ENCODE measurements at places on chromosomes 4 and X.

- peak; percentile 5 for DNase-seq
Measured at GRCh38 chr4:5712931-5713330, 1.9 kb downstream of the EVC start.

DNA sequence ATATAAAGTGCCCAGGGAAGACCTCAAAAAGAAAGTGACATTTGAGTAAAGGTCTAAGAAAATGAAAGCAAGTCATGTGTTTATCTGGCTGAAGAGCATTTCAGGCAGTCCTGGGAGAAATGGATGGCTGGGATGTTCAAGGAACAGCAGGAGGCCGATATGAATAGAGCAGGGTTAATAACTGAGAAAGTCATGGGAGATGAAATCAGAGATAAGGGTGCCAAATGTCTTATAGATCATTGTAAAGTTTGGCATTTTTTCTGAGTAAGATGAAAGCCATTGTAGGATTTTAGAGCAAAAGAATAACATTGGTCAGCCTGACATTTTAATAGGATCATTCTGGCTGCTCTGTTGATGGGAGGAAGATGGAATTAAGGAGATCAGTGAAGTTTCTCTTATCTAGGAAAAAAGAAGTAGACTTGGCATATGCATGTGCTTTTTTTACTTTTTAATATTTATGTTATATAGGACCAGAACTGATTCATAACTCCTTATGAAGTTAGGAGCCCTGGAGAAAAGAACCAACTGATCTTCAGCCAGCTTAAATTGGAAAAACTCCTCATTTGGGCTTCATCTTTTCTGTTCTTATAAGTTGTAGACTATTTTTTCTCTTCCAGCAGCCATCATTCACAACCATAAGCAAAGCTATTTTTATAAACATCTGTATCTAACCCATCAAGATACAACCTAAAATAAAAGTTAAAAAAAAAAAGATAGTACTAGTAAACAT is 18.6 kb downstream of the AIMP1 start:
- no peak for DNase-seq

DNA sequence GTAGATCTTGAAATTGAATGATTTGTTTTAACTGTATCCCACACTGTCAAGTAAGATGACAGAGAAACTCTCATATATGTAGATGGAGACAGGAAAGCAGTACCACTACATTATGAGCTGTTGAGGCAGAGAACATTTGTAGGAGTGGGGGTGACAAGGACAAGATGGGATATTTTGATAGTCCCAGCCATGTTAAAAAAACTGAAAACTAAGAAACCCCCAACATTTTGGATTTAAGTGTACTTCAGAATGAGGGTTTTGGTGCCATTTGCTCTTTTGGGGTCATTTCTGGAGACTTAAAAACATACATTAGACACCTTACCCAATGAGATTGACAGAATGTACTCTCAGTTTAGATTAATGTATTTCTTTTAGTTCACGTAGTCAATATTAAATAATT is 149.9 kb upstream of the SLC4A4 start:
- DNase-seq, result no peak

DNA sequence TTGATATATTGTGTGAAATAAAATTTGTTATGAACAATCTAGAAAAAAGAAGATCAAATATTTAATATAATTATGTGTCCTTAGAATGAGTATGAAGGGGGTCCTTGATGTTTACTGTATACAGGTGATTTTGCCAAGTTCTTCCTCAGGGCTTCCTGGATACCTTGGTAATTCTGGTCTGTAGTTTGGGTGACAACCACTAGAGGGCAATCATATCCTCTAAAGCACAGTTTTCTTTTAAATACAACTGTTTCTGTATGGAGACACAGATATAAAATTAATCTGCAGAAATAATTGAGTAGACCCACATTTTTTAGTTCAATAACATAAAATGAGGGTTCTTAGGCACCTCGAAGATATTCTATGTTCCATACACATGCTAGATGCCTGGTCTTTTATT is 157.7 kb downstream of the SPANXN1 start:
- peak; percentile 54 for DNase-seq

DNA sequence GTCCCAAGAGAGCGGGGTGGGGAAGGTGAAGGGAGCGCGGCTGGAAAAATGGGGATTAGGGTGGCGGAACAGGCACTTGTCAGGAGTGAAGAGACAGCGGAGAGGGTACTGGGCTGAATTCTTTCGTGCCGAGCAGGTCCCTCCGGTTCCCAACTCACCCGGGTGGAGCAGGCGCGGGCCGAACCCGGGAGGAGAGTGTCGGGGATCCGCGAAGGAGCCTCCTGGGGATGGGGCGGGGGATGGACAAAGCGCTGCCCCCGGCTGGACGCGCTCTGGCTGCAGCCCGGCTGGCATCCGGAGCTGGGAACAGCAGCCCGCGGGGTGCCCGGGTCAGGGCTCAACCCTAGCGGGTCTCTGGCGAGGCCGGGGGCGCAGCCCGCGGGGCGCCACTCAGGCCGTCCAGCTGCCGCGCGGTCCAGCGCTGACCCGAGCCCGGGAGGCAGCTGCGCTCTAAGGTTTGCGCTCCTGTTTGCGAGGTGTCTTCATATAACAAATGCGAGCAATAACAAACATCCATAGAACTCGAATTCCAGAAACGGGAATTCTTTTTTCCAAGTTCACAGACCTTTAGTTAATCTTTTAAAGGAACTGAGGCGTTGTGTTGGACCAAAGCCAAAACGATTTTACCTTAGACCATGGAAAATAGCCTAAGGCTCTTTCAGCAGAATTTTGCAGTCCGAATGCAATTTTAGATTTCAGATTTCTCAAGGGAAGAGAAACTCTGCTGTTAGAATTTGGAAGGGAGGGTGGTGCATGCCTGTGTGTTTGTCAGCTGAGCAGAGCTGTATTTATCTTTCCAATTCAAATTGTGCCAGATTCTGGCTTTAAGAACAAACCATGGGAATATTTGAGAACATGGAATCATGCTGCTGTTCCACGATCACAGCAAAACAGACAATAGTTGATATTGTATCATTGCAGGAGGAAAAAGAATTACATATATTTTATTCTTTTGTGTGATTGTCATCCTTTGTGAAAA is 744 bp downstream of the NPY5R start:
- DNase-seq, result no peak

DNA sequence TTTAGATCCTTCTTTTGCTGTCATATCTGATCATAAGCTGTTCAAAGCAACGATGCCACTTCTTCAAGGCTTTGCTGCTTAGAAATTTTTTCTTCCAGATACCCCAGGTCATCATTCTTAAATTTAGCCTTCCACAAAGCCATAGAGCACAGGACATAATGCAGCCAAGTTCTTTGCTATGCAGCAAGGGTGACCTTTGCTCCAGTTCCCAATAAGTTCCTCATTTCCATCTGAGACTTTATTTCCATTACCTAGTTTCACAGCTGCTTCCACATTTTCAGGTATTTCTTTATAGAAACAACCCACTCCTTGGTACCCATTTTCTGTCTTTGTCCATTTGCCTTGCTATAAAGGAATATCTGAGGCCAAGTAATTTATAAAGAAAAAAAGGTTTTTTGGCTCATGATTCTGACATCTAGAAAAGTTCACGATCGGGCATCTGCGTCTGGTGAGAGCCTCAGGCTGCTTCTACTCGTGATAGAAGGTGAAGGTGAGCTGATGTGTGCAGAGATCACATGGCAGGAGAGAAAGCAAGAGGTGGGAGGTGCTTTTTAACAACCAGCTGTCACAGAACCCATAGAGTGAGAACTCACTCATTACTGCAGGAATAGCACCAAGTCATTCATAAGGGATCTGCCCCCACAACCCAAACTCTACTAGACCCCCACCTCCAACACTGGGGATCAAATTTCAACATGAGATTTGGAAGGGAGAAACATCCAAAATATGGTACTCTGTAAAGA is 11.8 kb upstream of the TASL start:
- no peak for DNase-seq

DNA sequence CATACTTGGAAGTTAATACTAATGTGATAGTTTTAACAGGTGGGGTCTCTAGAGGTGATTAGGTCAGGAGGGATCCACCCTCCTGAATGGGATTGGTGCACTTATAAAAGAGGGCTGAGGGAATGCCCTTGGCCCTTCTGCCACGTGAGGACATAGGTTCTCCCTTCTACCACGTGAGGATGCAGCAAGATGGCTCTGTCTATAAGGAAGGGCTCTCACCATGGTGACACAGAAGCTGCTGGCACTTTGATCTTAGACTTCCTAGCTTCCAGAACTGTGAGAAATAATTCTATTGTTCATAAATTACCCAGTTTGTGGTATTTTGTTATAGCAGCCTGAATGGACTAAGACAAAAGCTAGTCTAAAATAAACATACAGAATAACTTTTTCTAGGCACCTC is 1.0 kb downstream of the AADAT start:
- DNase-seq, result no peak

DNA sequence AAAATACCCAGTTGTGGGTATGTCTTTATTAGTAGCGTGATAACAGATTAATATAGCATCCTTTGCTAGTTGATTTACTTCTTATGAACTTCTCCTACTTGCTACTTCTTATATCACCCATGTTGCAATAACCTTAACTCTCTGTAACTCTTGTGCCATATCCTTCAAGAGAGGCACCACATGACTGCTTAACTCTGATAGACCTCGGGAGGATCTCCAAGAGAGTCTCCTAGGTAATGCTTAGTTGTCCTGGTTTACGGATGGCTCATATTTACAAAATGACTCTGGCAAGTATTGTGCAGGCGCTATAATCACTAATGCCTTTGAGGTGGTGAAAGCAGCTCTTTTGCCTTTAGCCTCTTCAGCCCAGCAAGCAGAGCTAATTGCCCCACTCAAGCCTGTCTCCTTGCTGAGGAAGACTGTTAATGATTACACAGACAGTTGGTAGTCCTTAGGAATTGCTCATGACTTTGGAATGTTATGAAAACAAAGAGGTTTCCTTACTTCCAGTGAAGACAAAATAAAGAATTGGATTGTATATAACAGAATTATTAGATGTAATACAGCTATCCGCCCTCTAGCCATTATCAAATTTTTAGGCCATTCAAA is 1305.8 kb downstream of the PCDH7 start:
- no peak for DNase-seq

DNA sequence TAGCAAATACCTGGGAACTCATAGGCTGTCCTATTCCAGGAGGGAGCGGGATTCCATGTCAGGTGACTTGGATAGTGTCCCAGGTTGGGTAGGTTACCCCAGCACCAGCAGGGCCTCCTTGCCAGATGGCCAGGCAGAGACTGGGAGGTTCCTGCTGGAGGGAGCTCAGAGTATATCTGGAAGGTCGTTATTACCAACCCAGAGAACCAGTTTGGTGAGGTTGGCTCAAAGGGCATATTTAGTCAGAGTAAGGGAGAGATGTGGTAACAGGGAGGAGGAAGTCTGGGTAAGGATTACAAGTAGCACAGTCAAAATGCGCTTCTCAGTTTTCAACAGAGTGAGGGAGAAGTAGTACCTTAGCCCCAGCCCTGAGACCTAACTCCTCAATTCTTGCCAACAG is 53.3 kb upstream of the LNX1 start:
- DNase-seq, result no peak

- no peak for DNase-seq
Measured at GRCh38 chr4:184641451-184641850, 7.8 kb downstream of the CASP3 start.
